Activated T-helper 1 cell treated with anti-CD3 and anti-CD28 coated beads, Interleukin-12 subunit alpha, Interleukin-12 subunit beta, Interleukin-2, Interleukin-4 antibody, amounts not matched to agents 30 ng/mL and 10 ng/mL and 1 ng/mL, durations not matched to agents 14 hours and 24 hours and 36 hours (primary cell): ENCODE measurements at places on chromosomes 11 and 22. TPM values are rescaled to one million over a fixed set of nuclear protein-coding genes. Genes with fewer than 3 reads are reported as not detected.
A peak's percentile ranks its signal among the peaks of the same experiment; 100 is the strongest.

DNA sequence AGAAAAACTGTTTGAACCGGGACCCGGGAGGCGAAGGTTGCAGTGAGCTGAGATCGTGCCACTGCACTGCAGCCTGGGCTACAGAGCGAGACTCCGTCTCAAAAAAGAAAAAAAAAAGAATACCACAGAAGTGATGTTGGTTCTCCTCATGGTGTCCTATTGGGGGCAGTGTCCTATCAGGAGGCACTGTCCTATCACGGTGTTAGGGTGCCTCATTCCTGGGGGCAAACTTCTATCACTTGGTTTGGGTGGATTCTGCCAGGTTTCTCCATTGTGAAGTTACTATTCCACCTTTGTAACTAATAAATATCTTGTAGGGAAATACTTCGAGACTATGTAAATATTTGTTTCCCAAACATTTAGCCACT is 19.6 kb downstream of the PRR14L start:
- H3K4me1 ChIP-seq = peaks cover 17% of the 10 kb centered on the region
- no peak overlapping the region for H3K4me3 ChIP-seq
- no peak overlapping the region for H3K27ac ChIP-seq
- no peaks in the 10 kb centered on the region for H3K27me3 ChIP-seq

GRCh38 chr22:24061124-24061684 is 50.1 kb downstream of the CABIN1 start:
- DNase-seq = no peak
- no peaks in the 10 kb centered on the region for H3K27me3 ChIP-seq
- H3K36me3 ChIP-seq = peaks cover 52% of the 10 kb centered on the region
- no peaks in the 10 kb centered on the region for H3K4me1 ChIP-seq

- H3K27ac ChIP-seq = no peak overlapping the region
- no peaks in the 10 kb centered on the region for H3K36me3 ChIP-seq
- peaks cover 25% of the 10 kb centered on the region for H3K27me3 ChIP-seq
- DNase-seq = no peak
- H3K4me1 ChIP-seq = peaks cover 7% of the 10 kb centered on the region
Observed at GRCh38 chr22:39204216-39204615, 40.6 kb downstream of the PDGFB start.

DNA sequence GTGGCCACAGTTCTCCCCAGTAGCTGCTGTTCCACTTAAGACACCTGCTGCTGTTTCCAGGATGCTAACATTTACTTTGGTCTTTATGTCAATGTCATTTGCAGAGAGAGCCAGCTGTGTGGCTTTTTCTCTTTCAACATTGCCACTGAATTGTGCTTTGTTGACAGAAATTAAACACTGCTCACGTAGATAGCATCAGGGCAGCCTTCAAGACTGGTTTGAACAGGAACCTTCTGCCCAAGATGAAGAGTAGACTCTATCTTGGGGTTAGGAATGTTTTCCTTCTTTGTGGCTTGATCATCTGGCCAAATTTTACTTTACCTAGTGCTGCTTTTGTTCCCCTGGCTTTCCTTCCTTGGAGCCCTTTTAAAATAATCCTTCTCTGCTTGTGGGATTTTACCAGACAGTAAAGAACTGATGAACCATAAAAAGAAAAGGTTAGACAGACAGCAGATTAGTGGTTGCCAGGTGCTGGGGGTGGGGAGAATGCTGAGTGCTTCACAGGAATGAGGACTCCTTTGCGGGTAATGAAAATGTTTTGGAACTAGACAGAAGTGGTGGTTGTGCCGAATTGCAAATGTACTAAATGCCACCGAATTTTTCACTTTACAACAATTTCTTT is 22.7 kb upstream of the XBP1 start:
- peak overlapping the region; percentile 65 for H3K4me3 ChIP-seq
- H3K27me3 ChIP-seq = no peaks in the 10 kb centered on the region
- H3K4me1 ChIP-seq = peaks cover 60% of the 10 kb centered on the region
- peak overlapping the region; percentile 90 for H3K27ac ChIP-seq

- no peaks in the 10 kb centered on the region for H3K4me1 ChIP-seq
- H3K27me3 ChIP-seq = peaks cover 4% of the 10 kb centered on the region
- no peaks in the 10 kb centered on the region for H3K36me3 ChIP-seq
- no peak for DNase-seq
Observed at GRCh38 chr22:28230671-28231070, 311.6 kb upstream of the PITPNB start.

DNA sequence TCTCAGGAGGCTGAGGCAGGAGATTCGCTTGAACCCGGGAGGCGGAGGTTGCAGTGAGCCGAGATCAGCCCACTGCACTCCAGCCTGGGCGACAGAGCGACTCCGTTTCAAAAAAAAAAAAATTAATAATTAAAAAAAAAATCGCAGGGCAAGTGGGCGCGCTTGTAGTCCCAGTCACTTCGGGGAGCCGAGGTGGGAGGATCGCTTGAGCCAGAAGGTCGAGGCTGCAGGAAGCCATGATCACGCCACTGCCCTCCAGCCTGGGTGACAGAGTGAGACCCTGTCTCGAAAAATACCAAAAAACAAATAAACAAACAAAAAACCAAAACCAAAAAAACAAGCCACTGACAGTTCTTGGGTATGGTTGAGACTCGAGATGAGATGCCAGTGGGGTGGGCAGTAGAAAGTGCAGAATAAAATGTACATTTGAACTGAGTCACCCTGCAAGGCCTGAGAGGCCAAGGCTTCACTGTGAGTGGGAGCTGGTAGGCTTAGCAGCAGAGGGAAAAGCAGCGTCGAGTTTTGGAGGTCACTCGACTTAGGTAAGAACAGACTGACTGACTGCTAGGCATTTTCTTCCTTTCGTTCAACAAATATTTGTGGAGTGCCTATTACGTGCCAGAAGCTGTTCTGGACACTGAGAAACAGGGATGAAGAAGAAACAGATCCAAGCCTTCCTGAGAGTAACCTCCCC is 635 bp upstream of the LDHA start:
- peaks cover 38% of the 10 kb centered on the region for H3K36me3 ChIP-seq
- no peaks in the 10 kb centered on the region for H3K27me3 ChIP-seq
- H3K4me3 ChIP-seq = peak overlapping the region; percentile 99
- H3K27ac ChIP-seq = peak overlapping the region; percentile 98

DNA sequence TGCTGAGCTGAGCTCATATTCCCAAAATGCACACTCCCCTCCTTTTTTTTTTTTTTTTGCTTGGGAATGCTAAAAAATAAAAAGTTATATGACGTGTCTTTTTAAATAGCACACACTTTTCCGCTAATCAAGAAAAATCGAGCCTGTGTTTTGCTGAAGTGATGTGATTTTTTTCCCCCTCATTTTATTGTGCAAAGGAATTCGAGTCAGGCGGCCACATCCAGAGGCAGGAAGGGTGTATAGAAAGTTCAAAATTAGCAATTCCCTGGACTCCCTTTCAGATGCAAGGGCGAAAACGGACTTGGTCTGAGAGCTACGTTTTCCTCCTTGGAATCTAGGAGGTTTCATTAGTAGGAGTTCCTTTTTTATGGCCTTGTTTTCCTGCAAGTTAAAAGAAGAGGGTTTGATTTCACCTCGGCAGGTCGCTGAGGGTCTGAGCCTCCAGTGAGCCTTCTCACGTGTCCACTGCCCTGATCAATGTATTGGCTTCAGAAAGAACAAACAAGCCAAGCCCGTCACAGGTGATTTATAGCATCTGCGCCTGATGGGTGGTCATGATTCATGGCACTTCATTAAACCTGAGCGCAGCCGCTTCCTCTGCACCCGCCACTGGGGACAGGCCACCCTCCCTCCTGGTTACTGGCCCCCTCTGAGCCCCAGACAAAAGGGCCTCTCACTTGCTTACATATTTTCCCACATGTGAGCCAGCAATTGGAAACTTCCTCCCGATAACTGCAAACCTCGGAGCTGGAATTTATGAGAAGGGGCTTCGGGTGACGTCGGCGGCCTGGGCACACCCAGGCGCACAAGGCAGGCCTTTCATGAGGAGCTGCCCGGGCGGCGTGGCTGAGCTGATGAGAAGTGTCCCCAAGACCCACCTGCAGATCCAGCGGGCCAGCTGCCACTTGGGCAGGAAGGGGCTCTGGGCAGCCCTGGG is 64.4 kb upstream of the LINC01488 start:
- no peak overlapping the region for H3K4me3 ChIP-seq
- no peaks in the 10 kb centered on the region for H3K27me3 ChIP-seq
- no peaks in the 10 kb centered on the region for H3K4me1 ChIP-seq

- peaks cover 6% of the 10 kb centered on the region for H3K4me1 ChIP-seq
- no peaks in the 10 kb centered on the region for H3K27me3 ChIP-seq
- no peak overlapping the region for H3K27ac ChIP-seq
- H3K4me3 ChIP-seq = no peak overlapping the region
Observed at GRCh38 chr11:47354913-47355282, 2.4 kb upstream of the MYBPC3 start.

DNA sequence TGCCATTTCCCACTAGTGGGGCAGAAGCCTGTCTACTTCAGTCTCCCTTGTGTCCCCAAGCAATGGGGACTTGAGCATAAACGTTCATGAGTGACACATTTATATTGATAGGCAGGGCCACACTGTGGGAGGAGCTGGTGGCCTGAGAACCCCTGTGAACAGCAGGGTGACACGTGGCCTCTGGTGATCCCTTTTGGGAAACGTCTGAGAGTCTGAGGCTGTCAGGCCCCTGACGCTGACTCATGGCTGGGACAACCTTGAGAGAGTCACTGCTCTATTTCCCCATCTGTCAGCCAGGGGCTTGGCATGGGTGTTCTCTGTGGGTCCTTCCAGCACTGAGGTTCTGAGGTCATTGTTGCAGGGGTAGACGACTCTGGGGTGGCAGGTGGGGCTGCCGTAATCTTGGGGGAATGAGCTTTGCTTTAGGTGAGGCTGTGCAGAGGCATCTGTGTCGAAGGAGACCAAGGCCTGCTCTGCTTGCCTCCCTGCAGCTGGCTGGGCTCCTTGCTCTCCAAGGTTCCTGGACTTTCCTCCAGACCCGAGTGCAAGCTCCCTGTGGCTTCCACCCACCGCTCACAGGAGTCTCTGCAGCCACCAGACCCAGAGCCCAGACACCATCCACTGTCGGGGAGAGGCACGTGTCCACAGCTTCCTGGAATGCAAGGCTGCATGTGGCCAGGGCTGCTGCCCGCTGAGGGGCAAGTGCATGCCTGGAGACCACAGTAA is 54.7 kb downstream of the SMIM38 start:
- peaks cover 22% of the 10 kb centered on the region for H3K4me1 ChIP-seq
- no peaks in the 10 kb centered on the region for H3K27me3 ChIP-seq
- no peak overlapping the region for H3K4me3 ChIP-seq
- no peak overlapping the region for H3K27ac ChIP-seq
- no peak for DNase-seq

DNA sequence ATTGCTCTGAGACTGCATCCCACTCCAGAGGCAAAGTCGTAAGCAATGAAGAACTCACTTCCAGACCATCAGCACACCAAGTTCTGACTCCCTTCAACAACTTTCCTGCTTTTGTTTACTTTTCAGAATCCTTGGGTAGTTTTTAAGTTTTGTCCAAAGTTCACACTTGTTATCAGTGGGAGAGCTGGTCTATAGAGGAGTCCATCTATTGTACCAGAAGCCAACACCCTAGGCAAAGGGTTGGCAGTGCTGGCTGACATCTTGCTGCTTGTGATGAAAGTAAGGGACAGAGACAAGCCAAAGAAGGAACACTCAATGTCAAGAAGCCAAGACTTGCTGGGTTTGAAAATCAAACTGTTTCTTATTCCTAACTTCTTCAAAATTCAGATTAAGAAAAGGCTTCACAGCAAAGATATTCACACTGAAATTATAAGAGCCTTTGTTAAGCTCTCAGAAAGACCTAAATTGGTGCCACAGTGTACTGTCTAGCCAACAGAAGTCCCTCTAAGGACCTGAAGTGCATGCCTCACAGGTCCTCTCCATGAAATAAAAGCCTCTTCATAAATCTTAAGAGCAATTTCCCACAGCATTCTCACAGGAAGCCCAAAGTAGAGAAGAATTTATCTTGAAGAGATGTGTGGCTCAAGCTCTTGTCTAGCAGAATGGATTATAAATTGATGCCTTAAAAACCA is 21.5 kb upstream of the LINC01488 start:
- no peak overlapping the region for H3K4me3 ChIP-seq
- no peaks in the 10 kb centered on the region for H3K36me3 ChIP-seq
- H3K27ac ChIP-seq = no peak overlapping the region
- peaks cover 7% of the 10 kb centered on the region for H3K27me3 ChIP-seq

DNA sequence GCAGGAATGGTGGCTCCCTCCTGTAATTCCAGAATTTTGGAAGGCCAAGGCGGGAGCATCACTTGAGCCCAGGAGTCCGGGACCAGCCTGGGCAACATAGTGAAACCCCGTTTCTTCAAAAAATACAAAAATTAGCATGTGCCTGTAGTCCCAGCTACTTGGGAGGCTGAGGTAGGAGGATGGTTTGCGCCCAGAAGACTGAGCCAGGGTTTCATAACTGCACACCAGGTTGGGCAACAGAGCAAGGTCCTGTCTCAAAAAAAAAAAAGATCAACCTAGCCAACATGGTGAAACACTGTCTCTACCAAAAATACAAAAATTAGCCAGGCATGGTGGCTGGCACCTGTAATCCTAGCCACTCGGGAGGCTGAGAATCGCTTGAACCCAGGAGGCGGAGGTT is 6.4 kb downstream of the A4GALT start:
- H3K4me1 ChIP-seq = peaks cover 5% of the 10 kb centered on the region
- H3K36me3 ChIP-seq = no peaks in the 10 kb centered on the region
- no peak for DNase-seq
- no peak overlapping the region for H3K27ac ChIP-seq
- H3K4me3 ChIP-seq = no peak overlapping the region

- H3K27me3 ChIP-seq = no peaks in the 10 kb centered on the region
- H3K27ac ChIP-seq = no peak overlapping the region
- peaks cover 44% of the 10 kb centered on the region for H3K36me3 ChIP-seq
Observed at GRCh38 chr11:108703916-108704315, 39.0 kb downstream of the DDX10 start.

- DNase-seq = no peak
- H3K4me3 ChIP-seq = no peak overlapping the region
- H3K27me3 ChIP-seq = no peaks in the 10 kb centered on the region
- no peaks in the 10 kb centered on the region for H3K4me1 ChIP-seq
- no peaks in the 10 kb centered on the region for H3K36me3 ChIP-seq
- no peak overlapping the region for H3K27ac ChIP-seq
Observed at GRCh38 chr11:105937331-105937730, 84.7 kb downstream of the MSANTD4 start.

GRCh38 chr22:32354360-32355351 is 3.0 kb upstream of the RFPL3 start:
- peak overlapping the region; percentile 50 for H3K27ac ChIP-seq
- H3K27me3 ChIP-seq = peaks cover 2% of the 10 kb centered on the region
- H3K36me3 ChIP-seq = peaks cover 2% of the 10 kb centered on the region
- no peak for DNase-seq
- no peak overlapping the region for H3K4me3 ChIP-seq
- H3K4me1 ChIP-seq = no peaks in the 10 kb centered on the region

HTR3B gene
- not detected in 2 replicates for total RNA-seq

PATE2 gene
- 0.29 and 0.34 TPM in 2 replicates for total RNA-seq

SEZ6L gene
- not detected in 2 replicates for total RNA-seq

CLDN25 gene
- not detected in 2 replicates for total RNA-seq

VSIG10L2 gene
- total RNA-seq = not detected in 2 replicates

KREMEN1 gene
- 0.03 TPM in 1 of 2 replicates, not detected in the other for total RNA-seq

CDC42EP2 gene
- 1.6 and 2.7 TPM in 2 replicates for total RNA-seq
